ENCODE measurements at places on chromosomes 6 and 20. TPM values are rescaled to one million over a fixed set of nuclear protein-coding genes. Genes with fewer than 3 reads are reported as not detected.

The OTOR gene
- total RNA-seq = not detected

The KIFC1 gene
- total RNA-seq = 0.74 TPM

The TRAM2 gene
- 10.4 TPM for total RNA-seq

The ID4 gene
- total RNA-seq = 3.0 TPM

The MDFI gene
- 1.3 TPM for total RNA-seq

The TFAP2D gene
- not detected for total RNA-seq

The BPIFA1 gene
- total RNA-seq = not detected

The IL17F gene
- total RNA-seq = not detected

The GPR6 gene
- total RNA-seq = not detected

The HLA-DMB gene
- 10.6 TPM for total RNA-seq

The FOXS1 gene
- 1.3 TPM for total RNA-seq

The FAM83B gene
- 3.3 TPM for total RNA-seq

The CCN6 gene
- not detected for total RNA-seq

The DEFB124 gene
- total RNA-seq = not detected

The PARD6B gene
- 7.1 TPM for total RNA-seq

The SEL1L2 gene
- total RNA-seq = 0.40 TPM

The THEMIS gene
- 0.37 TPM for total RNA-seq

The HAO1 gene
- not detected for total RNA-seq

The POPDC3 gene
- 59.2 TPM for total RNA-seq

The MYH7B gene
- 297 TPM for total RNA-seq

The COL10A1 gene
- not detected for total RNA-seq

The SCUBE3 gene
- total RNA-seq = 3.5 TPM

The TCP11 gene
- total RNA-seq = not detected

DNA sequence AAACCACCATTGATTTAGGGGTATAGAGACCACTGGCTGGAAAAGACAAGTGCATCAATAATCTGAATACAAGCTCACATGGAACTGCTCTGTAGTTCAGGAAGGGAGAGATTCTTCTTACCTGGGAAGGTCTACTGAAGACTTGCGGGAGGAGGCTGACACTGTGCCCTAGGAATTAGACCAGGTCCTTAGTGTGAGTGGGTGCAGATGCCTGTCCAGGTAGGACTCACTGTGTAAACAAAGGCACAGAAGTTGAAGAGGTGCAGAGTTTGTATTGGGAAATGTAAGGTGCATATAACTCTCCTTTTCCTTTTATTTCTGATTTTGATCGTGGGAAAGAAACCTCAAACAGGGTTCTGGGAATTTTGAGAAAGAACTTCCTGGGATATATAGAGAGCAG is 66.8 kb downstream of the DAAM2 start:
- no peak for DNase-seq

- DNase-seq = no peak
These were observed 4.0 kb upstream of the DHX16 start for GRCh38 chr6:30676660-30677285.

GRCh38 chr6:100962466-100962865 is 81.3 kb upstream of the ASCC3 start:
- no peak for DNase-seq

- DNase-seq = no peak
These were observed 650 bp upstream of the TTK start for GRCh38 chr6:80003826-80004172.

DNA sequence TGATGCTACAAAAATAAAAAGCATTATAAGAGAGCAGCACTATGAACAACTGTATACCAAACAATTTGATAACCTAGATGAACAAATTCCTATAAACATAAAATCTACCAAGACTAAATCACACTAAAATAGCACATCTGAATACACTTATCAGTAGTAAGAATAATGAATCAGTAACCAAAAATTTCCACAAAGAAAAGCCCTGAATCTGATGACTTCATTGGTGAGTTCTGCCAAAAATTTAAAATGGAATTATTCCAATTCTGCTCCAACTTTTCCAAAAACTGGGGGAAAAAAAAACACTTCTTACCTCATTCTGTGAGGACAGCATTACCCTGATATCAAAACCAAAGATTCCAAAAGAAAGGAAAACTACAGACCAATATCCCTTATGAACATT is 206.2 kb downstream of the WDR27 start:
- DNase-seq = no peak

DNA sequence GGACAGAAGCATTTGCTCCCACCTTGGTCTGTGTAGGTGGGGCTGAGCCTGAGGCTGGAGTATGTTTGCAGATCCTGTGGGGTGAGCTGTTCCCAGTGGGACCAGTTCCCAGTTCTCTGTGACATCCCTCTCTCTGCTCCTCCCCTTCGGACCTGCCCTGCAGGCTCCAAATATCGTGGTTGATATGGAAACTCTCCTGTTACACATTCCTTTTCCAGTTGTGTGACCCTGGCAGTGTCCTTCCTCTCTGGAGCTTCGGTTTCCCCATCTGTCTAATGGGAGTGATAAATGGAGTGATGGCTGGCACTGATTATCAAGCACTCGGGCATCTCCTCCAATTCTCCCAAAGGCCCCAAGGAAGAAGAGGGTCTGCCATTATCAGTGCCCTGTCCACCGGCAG is 15.7 kb upstream of the TGM2 start:
- DNase-seq = no peak

GRCh38 chr6:24680582-24680981 is 13.7 kb downstream of the ACOT13 start:
- DNase-seq = no peak

DNA sequence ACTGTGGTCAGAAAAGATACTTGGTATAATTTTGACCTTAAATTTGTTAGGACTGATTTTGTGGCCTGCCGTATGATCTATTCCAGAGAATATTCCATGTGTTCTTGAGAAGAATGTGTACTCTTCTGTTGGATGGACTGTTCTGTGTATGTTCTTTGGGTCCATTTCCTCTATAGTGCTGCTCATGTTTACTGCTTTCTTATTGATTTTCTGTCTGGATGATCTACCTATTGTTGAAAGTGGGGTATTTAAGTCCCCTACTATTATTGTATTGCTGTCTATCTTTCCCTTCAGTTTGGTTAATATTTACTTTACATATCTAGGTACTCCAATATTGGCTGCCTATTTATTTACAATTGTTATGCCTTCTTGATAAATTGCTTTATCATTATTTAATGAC is 298.4 kb downstream of the BCKDHB start:
- DNase-seq = no peak

- DNase-seq = no peak
These were observed 154.6 kb downstream of the ZDHHC14 start for GRCh38 chr6:157535340-157536222.

- DNase-seq = no peak
These were observed 77.0 kb downstream of the MMS22L start for GRCh38 chr6:97205966-97206365.

DNA sequence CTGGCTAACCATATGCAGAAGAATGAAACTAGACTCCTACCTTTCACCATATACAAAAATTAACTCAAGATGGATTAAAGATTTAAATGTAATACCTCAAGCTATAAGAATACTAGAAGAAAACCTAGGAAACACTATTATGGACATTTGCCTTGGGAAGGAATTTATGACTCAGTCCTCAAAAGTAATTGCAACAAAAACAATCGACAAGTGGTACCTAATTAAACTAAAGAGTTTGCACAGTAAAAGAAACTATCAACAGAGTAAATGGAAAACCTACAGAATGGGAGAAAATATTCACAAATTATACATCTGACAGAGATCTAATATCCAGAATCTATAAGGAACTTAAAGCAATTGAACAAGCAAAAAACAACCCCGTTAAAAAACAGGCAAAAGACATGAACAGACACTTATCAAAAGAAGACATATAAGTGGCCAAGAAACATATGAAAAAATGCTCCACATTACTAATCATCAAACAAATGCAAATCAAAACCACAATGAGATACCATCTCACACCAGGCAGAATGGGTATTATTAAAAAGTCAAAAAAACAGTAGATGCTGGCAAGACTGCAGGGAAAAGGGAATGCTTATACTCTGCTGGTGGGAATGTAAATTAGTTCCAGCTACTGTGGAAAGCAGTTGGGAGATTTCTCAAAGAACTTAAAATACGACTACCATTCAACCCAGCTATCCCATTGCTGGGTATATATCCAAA is 31.9 kb downstream of the RALGAPB start:
- DNase-seq = no peak

DNA sequence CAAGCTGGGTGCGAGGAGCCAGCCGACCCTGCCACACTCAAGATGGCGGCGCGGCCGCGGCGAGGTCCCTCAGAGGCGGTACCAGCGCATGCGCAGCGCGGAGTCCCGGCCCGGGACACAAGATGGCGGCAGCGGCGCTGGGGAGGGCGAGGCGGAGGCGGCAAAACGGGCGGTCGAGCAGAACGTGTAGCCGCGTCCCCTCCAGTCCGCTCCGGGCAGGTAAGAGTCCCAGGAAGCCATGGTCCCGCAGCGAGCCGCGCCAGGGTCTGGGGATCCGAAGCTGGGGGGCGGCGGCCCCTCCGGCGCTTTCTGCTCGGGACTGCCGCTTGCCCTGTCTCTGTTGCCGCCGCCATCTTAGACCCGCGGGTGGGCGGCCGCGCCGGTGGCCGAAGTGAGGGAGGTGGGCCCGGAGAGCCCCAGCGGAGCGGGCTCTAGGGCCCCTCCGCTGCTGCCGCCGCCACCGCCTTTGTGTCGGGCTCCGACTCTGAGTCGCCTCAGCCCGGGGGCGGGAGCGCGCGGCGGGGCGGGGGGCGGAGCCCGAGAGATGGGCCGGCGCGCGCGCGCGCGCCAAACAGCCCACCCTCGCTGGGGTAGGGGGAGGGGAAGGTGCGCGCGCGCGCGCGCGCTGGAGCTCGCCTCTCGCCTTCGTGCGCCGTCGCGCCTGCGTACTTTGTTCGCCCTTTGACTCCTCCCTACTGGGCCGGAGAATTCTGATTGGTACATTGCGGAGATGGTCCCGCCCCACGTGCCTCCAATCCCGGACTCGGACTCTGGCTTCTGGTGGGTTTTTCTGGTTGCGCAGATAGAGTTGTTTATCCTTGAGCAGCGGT is at the start of gene PCIF1:
PCIF1 (plus strand) TSS at position 98 of the 830 bp plus-strand sequence. CDS start 4,317 bp downstream, outside the sequence.
- DNase-seq = peak; percentile 99

GRCh38 chr6:6559994-6560570 is 28.4 kb upstream of the LY86 start:
- no peak for DNase-seq

DNA sequence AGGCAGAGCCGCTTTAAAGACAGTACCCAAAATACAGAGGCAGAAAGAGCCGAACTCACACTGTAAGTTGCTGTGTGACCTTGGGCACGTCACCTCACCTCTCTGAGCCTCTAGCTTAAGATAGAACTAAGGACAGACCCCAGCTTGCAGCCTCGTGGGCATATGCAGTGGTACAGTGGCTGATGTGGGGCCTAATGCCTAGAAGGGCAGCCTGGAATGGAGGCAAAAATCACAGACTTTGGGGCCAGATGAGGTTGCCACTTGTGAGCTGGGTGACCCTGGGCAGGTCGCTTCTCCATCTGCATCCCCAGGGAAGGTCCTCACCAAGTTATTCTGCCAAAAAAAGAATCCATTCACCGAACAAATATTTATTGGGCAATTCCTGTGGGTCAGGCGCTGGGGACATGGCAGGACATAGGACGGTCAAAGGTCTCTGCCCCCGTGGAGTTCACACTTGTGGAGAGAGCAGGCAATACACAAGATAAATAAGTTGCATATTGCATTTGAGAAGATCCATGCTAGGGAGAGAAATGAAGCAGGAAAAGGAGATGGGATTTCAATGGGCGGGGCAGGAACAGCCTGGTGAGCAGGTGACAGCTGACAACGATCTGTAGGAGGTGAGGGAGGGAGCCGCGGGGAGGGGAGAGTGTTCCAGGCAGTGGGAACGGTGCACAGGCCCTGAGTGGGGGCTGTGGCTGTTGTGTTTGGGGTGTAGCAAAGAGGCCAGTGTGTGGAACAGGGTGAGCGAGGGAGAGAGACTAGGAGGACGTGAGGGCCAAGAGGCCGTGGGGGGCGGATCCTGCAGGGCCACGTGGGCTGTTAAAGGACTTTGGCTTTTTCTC is 115.2 kb downstream of the CEBPB start:
- DNase-seq = peak; percentile 46

DNA sequence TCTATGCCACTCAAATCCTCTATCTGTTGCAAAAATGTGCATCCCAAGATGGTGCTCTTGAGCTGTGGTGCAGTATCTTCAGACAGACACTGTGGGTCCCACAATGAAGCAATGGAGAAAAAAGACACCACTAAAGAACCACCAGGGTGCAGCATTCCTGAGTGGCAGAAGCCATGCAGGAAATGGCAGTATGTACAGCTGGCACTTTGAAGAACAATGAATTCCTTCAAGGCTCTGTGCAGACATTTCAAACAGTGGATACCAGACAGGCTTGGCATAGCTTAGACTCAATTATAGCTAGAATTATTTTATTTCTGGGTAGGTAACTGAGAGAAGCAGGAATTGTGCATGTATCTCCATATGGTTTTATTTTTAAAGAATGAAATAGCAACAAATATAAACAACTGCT is 24.0 kb upstream of the HDAC2 start:
- DNase-seq = no peak

GRCh38 chr20:17498641-17499040 is 32.5 kb downstream of the BFSP1 start:
- no peak for DNase-seq

GRCh38 chr6:96059586-96059985 is 43.8 kb downstream of the FUT9 start:
- no peak for DNase-seq

DNA sequence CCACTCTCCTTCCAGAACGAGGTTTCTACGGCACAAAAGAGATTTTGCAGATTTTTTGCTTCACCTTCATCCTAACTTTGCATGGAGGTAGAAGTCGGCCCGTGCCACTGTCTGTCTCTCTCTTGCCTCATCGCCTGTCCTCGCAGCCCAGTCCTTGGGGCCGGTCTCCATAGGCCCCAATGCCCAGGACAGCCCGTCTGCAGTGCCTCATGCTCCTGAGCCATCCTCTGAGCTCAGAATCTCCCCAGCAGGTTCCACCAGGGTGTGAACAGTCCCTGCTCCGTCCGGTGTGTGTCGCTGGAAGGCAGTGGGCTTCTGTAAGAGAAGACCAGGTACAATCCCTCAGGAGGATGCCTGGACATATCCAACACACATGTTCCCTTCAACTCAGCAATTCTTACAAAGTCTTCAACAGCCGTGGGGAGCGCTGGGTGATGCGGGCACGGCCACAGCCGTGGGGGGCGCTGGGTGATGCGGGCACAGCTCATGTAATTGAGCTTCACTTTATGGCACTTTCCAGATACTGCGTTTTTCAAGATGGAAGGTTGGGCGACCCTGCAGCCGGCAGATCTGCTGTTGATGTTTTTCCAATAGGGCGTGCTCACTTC is 231.9 kb downstream of the DLL1 start:
- no peak for DNase-seq

GRCh38 chr20:62511300-62511914 is 35.6 kb upstream of the GATA5 start:
- DNase-seq = no peak

DNA sequence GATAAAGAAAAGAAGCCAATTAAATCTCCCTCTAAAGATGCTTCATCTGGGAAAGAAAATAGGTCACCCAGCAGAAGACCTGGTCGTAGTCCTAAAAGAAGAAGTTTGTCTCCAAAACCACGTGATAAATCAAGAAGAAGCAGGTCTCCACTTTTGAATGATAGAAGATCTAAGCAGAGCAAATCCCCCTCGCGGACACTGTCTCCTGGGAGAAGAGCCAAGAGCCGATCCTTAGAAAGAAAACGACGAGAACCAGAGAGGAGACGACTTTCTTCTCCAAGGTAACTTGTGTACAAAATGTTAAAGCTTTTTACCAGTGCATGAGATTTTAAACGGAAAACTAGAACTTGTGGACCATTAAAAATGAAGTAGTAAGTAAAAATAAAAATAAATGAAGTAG is 46.5 kb downstream of the FAM217A start:
- no peak for DNase-seq
